ENCODE measurements at places on chromosomes 6 and 20. TPM values are rescaled to one million over a fixed set of nuclear protein-coding genes. Genes with fewer than 3 reads are reported as not detected.

DNA sequence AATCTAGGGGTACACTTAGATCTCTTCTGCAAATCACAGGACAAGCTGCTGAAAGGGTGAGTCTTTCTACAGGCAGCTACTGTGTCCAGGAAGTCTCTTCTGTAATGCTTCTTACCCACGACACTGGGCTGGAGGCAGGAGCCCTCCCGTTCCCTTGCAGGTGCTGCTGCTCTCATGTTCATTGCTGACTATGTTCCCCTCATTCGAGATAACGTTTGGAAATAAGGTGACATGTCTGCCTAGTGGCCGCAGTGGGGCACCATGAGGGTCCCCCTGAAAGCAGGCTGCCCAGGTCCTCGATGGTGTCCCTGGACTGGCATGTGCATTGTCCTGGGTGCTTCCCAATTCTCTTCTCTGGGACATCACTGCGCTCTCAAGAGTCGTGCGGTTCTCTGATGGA is 74.7 kb downstream of the SYNJ2 start:
- no peaks in the 10 kb centered on the region for H3K27me3 ChIP-seq
- no peak overlapping the region for H3K4me3 ChIP-seq
- H3K27ac ChIP-seq, result no peak overlapping the region

DNA sequence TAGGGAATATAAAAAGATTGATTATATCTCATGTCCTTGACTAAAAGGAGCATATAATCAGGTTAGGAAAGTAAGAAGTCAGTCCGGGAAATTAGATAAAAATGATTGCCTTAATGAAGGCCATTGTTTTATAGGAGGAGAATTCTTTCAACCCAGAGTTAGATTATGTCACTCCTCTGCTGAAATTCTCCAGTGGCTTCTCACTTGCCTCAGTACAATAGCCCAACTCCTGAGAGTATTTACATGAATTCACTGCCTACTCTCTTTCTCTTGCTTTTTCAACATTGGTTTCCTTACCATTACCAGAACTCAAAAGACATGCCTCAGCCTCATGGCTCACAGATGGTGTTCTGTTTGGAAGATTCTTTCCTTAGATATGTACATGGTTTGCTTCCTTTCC is 114.9 kb downstream of the EPHA7 start:
- no peaks in the 10 kb centered on the region for H3K36me3 ChIP-seq
- DNase-seq, result no peak
- H3K4me1 ChIP-seq, result no peaks in the 10 kb centered on the region

DNA sequence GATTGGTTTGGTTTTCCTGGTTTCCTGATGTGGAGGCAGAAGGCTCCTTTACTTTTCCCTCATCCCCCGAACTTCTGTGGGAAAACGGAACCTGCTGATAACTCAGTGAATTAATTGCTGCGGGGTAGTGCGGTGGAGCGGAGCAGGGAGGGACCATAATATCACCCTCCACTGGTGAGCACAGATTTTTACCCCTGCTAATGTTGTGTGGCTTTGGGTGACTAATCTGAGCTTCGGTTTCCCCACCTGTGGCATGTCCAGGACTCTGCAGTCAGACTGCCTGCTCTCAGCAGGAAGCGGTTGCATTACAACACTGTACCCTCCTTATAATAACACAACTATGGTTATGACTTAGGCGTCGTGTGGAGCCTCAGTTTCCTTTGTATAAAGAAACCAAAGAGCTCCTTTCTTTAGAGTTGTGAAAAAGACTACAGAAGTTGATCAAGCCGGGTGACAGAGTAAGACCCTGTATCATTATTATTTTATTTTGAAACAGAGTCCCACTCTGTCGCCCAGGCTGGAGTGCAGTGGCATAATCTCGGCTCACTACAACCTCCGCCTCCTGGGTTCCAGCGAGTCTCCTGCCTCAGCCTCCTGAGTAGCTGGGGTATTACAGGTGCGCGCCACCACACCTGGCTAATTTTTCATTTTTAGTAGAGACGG is 2.2 kb upstream of the ID1 start:
- H3K4me3 ChIP-seq, result peak overlapping the region; percentile 25
- peak overlapping the region; percentile 98 for H3K27ac ChIP-seq
- peak; percentile 72 for DNase-seq
- H3K4me1 ChIP-seq, result peaks cover 81% of the 10 kb centered on the region
- peaks cover 13% of the 10 kb centered on the region for H3K36me3 ChIP-seq

DNA sequence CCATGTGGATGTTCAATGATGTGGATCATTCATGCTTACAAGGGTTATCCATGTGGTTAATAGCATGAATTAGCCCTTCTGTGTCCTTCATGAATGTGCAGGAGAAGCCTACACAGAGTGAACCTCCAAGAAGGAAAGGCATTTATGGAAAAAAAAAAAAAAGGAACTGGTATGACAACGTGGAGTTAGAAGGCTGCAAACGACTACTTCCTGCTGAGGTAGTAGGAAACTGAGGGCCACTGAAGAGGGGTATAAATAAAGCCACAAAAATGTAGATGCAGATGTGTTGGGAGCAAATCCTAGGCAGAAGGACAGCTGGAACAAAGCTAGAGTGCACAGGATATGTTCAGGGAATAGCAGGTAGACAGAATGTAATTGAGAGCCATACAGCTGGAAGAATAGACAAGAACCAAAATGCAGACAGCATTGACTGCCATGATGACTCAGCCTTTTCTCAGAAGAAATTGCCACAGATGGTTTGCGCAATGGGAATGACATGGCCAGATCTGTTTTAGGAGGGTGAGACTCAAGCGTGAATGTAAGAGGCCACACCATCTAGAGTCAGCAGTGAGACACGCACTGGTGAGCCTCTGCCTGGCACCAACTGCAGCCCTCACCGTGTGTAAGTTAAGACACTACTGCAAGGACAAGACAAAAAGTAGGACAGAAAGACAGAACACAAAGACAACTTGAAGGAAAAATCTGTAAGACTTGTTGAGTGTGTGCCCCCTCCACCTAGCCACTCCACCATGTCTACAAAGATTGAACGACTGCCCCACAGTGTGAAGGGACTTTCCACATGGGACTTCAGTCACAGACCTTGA is 79.8 kb downstream of the KIF13A start:
- DNase-seq, result peak; percentile 48
- H3K4me1 ChIP-seq, result peaks cover 7% of the 10 kb centered on the region
- peak overlapping the region; percentile 36 for H3K27ac ChIP-seq

DNA sequence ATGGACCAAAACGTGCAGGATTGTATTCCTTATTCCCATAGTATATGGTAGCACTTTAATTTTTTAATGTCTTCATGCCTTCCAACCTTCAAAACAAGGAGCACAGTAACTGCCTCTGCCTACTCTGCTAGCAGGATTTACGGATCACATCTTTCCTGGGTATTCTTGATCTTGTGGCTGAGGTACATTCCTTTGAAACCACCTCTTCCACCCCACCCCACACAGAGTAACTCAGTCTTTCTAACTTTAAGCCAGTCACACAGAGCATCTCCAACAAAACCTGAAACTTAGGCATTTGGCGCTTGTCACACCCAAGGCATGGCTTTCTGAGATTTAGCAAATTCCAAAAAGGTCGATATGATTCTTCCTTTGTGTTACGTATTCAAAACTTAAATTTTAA is 2.3 kb upstream of the ID4 start:
- peaks cover 1% of the 10 kb centered on the region for H3K27me3 ChIP-seq
- peaks cover 8% of the 10 kb centered on the region for H3K4me1 ChIP-seq
- no peak for DNase-seq

DNA sequence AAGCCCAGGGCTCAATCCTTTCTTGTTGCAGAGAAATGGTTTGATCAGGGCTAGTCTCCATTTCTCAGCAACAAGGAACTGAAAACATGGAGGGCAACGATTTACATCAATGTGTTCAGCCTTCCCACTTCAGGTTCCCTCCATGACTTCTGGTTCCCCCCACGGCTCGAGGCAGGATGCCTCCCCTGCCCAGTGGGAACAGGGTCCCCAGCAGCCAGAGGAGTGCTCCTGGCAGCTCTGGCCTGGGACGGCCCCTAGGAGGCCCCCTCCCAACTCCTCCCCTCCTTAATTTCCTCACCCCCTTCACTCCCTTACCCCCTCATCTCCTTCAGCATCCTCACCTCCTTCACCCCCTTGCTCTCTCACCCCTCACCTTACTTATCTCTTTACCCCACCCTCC is 283.8 kb downstream of the CDC5L start:
- H3K27ac ChIP-seq, result no peak overlapping the region
- no peaks in the 10 kb centered on the region for H3K36me3 ChIP-seq
- DNase-seq, result no peak
- no peaks in the 10 kb centered on the region for H3K27me3 ChIP-seq
- H3K4me1 ChIP-seq, result peaks cover 23% of the 10 kb centered on the region
- H3K4me3 ChIP-seq, result no peak overlapping the region

DNA sequence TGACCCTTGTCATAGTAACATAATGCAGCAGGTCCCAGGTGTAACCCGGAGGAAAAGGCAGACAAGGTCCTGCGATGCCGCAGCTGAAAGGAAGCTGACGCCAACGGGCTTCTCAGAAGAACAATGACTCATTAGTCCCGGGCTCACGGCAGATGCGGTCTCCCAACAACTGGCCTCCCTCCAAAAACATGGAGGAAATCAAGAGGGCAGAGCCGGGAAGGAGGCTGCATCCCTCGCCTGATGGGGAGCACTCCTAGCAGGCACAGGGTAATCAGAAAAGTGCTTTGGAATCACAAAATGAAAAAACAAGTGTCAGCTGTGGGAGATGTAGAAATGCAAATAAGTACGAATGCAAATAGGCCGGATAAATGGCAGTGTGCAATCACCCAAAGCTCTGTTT is 165.2 kb upstream of the AGPAT4 start:
- H3K27me3 ChIP-seq, result no peaks in the 10 kb centered on the region
- DNase-seq, result peak; percentile 40
- H3K27ac ChIP-seq, result no peak overlapping the region
- H3K4me1 ChIP-seq, result peaks cover 39% of the 10 kb centered on the region

DNA sequence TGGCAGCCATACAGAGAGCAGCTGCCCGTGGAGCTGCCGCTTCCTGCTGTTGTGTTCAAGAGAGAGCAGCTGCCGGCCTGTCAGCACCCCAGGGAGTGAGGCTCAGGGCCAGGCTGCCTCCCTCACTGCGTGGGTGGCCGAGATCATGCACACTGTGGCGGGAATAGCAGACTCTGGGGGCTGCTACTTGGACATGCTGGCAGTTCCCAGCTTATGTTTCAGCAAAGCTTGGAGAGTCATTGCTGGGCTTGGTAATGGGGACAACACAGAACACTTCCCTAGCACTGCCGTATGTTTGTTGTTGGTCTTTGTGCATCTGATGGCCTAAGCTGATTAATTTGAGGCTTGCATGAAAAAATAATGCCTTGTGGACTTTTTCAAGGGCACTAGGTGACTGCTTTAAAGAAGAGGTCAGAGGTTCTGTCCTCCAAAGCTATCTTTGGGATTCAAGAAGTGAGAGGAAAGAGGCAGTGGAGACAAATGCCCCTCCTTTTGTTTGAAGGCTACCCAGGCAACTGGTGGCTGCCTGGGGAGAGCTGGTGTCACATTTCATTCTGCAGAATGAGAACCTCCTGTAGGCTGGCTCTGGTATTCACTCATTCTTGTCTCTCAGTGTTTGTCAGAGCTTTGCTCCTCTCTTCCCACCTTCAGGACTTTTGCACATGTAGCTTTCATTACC is 18.8 kb downstream of the MRAP2 start:
- no peaks in the 10 kb centered on the region for H3K27me3 ChIP-seq
- no peaks in the 10 kb centered on the region for H3K36me3 ChIP-seq
- DNase-seq, result no peak
- no peak overlapping the region for H3K4me3 ChIP-seq

DNA sequence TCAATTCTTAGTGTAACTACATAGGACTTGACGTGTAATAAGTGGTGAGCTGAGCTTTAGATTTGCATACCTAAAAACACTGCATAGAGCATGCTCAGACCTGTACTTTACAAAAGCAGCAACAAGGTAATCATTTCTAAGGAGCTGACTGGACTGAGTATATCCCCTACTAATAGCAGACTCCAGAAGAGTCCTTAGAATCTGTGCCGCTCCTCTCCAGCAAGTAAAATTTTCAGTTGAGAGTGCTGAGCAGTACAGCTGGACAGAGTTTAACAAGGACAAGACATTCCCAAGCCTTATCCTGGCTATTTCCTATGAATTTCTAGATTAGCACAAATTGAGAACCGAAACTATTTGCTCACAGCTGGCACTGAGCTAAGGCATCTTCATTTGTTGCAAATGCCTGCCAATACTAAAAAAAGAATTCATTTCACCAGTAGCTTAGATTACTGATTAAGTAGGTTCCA is 26.1 kb upstream of the KLHL31 start:
- no peak overlapping the region for H3K27ac ChIP-seq
- H3K4me3 ChIP-seq, result no peak overlapping the region
- no peaks in the 10 kb centered on the region for H3K4me1 ChIP-seq

GRCh38 chr6:54698974-54699373 is 147.6 kb upstream of the FAM83B start:
- no peak overlapping the region for H3K4me3 ChIP-seq
- H3K27ac ChIP-seq, result no peak overlapping the region
- no peaks in the 10 kb centered on the region for H3K4me1 ChIP-seq

GRCh38 chr6:29769336-29769735 is 46.1 kb downstream of the HLA-F start:
- H3K27me3 ChIP-seq, result no peaks in the 10 kb centered on the region
- no peaks in the 10 kb centered on the region for H3K4me1 ChIP-seq
- no peaks in the 10 kb centered on the region for H3K36me3 ChIP-seq
- H3K4me3 ChIP-seq, result no peak overlapping the region
- H3K27ac ChIP-seq, result no peak overlapping the region

DNA sequence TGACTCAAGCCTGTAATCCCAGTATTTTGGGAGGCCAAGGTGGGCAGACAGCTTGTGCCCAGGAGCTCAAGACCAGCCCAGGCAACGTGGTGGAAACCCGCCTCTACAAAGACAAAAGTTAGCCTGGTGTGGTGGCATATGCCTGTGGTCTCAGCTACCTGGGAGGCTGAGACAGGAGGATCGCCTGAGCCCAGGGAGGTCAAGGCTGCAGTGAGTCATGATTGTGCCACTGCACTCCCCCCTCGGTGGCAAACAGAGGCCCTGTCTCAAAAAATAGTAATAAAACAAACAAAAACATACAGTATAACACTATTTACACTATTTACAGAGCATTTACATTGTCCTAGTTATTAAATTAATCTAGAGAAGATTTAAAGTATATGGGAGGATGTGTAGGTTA is 56.0 kb upstream of the PIM1 start:
- no peaks in the 10 kb centered on the region for H3K4me1 ChIP-seq
- no peak overlapping the region for H3K4me3 ChIP-seq
- no peaks in the 10 kb centered on the region for H3K36me3 ChIP-seq
- H3K27ac ChIP-seq, result no peak overlapping the region
- DNase-seq, result no peak
- no peaks in the 10 kb centered on the region for H3K27me3 ChIP-seq

C20orf96 gene
- total RNA-seq, result 22.1 TPM

COL19A1 gene
- not detected for total RNA-seq

OR2B6 gene
- total RNA-seq, result 0.25 TPM

C20orf202 gene
- not detected for total RNA-seq

CSTF1 gene
- 44.5 TPM for total RNA-seq

NRN1 gene
- not detected for total RNA-seq
